DND-41 (cell line): ENCODE measurements at places on chromosomes 7 and 10.

DNA sequence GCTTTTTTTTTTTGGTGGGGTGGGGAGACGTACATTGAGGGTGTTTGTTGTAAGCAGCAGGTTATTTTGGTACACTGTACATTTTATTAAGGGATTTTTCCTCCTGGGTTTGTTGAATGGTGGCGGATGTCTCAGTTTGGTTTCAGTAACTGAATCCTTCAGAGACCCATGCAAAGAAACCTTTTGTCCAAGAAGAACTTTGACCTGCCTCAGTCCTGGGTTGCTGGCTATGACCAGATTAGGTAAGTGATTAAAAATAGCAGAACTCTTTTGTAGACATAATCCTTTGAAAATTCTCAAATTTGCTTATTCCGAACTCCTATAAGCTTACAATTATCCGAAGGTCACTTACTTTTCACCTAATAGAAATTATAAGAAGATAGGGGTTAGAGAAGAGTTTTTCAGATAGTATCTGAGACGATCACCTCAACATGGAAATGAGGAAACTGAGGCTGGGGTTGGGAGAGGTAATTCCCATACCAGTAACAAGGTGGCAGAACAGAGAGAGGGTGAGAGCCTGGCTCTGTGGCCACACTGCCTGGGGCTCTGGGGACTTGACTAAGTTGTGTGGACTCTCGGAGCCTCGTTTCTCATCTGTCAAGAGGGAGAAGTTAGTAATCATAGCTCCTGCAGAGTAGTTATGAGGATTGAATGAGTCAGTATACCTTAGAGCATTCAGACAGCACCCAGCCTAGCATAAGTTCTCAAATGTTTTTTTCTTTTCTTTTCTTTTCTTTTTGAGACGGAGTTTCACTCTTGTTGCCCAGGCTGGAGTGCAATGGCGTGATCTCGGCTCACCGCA is 87.4 kb downstream of the CCNY start:
- no peak for DNase-seq

- DNase-seq = no peak
Measured at GRCh38 chr10:62457598-62457997, 83.4 kb downstream of the ZNF365 start.

GRCh38 chr10:95729323-95730055 is 26.5 kb upstream of the ENTPD1 start:
- DNase-seq = no peak

- no peak for DNase-seq
Measured at GRCh38 chr10:93566435-93567276, at the start of gene FFAR4. FFAR4 (plus strand) TSS chr10:93566665; CDS start chr10:93566721, 56 bp downstream.

- DNase-seq = peak; percentile 31
Measured at GRCh38 chr10:43390759-43391158, 18.2 kb downstream of the HNRNPF start.

- no peak for DNase-seq
Measured at GRCh38 chr7:22572937-22573336, 72.9 kb upstream of the STEAP1B start.
